Activated naive CD4-positive, alpha-beta T cell treated with Interleukin-2 at 50 U/mL for 16 hours (primary cell): ENCODE measurements at places on chromosomes 7 and 10.

DNA sequence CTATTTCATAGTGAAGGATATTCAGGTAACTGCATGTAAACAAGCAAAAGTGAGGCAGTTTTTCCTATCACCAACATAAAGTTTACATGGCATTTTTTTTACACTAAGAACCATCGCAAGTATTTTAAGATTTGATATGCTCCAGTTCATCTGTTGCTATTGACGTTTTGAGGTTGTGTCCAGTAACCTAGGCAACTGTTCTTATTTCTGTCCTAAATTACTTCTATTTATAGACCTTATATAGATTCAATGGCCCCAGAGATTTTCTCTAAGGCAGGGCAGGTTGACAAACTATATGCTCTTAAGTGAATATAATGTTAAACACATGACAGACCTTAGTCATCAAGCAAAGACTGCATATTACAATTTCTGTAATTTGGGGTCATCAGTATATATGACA is 830.2 kb upstream of the LRRTM3 start:
- no peak for DNase-seq

DNA sequence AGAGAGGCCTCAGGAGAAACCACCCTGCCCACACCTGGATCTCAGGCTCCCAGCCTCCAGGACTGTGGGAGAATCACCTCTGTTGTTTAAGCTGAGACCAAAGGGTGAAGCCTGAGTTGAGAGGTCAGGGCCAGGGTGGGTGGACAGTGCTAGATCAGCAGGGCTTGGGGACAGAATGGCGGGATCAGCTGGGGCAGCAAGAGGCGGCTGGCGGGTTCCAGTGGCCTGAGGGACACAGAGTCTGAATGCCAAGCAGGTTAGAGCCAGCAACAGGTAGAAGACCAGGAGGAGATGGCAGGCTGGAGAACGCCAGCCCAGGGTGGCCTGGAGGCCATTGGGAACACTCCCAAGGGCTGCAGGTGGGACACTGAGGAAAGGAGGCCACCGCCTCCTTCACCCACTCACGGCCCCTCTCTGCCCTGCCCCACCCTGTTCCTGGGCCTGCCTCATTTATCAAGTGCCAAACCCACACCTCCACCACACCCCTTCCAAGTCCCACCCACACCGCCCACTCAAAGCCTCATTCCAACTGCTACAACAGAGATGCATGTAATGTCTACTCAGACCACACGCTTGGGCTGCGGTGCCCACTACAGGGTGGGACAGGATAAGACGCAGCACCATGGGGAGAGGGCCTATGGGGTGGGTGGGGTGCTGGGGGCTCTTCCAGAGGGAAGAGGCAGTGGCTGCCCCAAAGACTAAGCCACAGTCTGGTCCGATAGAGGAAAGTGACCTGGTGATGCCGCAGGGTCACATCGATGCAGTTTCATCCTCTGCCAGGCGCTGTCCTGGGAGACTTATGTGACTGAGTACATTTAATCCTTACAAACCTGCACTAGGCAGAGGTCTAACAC is 173.9 kb downstream of the TNS3 start:
- no peak for DNase-seq

DNA sequence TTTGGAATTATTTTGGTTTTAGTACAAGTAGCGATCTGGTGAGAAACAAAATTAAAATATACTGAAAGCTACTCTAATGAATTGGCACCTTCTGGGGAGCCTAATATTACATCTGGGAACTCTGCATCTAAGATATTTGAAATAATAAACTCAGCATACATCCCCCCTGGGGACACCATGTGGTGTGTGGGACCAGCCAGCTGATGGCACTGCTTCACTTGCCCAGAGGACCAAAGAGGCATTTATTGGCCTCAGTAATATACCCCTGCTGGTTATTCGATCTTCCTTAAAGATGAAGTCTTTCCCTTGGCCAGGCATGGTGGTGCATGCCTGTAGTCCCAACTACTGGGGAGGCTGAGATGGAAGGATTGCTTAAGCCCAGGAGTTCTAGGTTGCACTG is 195.1 kb upstream of the AUTS2 start:
- no peak for DNase-seq

DNA sequence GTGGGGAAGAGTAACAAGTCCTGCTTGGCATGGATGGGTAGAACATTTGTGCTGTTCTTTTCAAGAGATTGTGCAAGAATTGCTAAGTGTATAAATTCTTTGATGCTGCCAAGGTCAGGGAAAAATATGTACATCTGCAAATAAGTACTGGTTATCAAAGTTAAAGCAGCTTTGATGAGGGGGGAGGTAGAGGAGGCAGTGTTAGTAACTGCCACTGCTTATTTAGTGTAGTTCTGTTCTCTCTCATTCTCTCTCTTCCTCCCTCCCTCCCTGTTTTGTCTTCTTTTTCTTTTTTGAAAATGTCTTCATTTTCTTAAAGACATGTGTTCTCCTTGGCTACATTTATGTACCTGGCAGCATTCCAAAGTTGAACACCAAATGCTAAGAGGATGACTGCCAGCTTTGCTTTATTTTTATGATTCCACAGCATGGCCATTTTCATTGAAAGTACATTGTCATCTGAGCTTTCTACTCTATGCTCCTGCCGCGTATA is 18.6 kb downstream of the CACNB2 start:
- DNase-seq = no peak

DNA sequence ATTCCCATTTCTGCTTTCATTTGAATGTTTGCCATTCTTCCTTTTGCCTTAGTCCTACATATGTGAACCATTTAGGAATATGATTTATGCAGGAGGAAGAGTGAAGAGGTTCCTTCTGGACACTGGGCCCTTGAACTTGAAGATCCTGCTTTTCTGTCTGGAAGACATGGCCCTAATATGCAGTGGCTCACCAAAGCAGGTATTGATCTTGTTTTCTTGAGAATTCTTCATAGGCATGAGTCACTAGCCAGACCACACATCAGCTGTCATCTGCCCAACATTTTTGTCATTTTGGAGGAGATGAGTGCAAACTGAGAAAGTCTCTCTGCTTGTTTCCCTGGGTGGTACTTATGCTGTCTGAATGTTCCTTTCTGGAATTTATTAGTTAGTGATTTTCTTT is 382.6 kb downstream of the LRMDA start:
- no peak for DNase-seq

GRCh38 chr10:132373241-132373955 is 23.6 kb upstream of the PWWP2B start:
- no peak for DNase-seq

DNA sequence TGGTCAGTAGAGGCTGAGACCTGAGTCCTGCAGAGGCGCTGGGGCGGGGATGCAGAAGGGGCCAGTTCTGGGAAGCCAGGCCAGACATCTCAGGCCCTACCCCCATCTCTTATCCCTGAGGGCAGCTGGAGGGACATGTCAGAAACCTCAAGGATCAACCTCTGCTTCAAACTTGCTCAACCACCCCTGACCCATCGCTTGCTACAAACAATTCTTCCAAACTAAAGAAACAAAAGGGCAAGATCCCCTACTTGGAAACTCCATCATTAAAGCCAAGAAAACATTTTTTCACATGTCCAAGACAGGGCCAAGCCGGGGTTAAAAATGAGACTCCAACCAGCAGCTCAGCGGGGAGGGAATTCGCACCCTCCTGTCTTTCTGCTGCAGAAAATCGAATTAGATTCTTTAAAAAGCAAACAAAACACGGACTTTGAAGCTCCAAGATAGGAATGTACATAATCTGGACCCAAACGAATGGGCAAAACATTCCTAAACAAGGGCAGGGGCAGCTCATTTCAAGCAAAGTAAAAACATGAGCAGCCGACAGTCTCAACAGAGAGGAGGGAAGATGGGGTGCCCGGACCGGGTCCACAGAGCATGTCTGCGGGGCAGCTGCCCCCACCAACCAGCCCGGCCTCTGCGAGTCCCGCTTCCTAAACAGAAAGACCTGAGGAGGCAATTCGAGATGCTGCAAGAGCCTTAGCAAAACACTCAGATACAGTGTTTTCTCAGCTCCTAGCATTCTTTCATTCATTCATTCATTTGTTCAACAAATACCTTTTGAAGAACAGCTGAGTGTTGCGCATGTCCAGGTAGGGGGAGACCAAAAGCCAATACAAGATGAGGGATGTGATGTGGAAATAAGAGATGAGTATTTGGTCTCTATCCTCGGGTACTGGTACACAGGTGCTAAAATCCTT is 44.8 kb downstream of the CHST15 start:
- no peak for DNase-seq
